ENCODE measurements at places on chromosomes 12 and 14. TPM values are rescaled to one million over a fixed set of nuclear protein-coding genes. Genes with fewer than 3 reads are reported as not detected.

KERA gene
- 81.0 TPM for total RNA-seq

VWF gene
- total RNA-seq = 101 TPM

ETNK1 gene
- total RNA-seq = 47.9 TPM

ISCU gene
- total RNA-seq = 111 TPM

CRACR2A gene
- total RNA-seq = 5.1 TPM

USP44 gene
- total RNA-seq = 0.31 TPM

CPNE6 gene
- total RNA-seq = not detected

NELL2 gene
- total RNA-seq = 24.0 TPM

FSCB gene
- 0.10 TPM for total RNA-seq

VAMP1 gene
- 2.5 TPM for total RNA-seq

TCP11L2 gene
- total RNA-seq = 89.7 TPM

APOF gene
- total RNA-seq = not detected

SPX gene
- total RNA-seq = 19.8 TPM

CLEC9A gene
- 0.82 TPM for total RNA-seq

ADIPOR2 gene
- 26.5 TPM for total RNA-seq

PTPRO gene
- total RNA-seq = 1.2 TPM

ADAMTS20 gene
- total RNA-seq = 0.21 TPM

MYO1H gene
- total RNA-seq = 0.51 TPM

NRL gene
- total RNA-seq = 2.4 TPM

CFL2 gene
- total RNA-seq = 478 TPM

DTX1 gene
- 10.9 TPM for total RNA-seq

KITLG gene
- total RNA-seq = 41.1 TPM

ANKRD33 gene
- total RNA-seq = not detected

CISTR gene
- not detected for total RNA-seq

TRHDE gene
- 1.8 TPM for total RNA-seq

KRT73 gene
- total RNA-seq = not detected

LUM gene
- total RNA-seq = 449 TPM

LBHD2 gene
- not detected for total RNA-seq

VSIG10 gene
- 17.3 TPM for total RNA-seq

FAIM2 gene
- total RNA-seq = 7.8 TPM

SIX6 gene
- not detected for total RNA-seq

SYT1 gene
- 1.6 TPM for total RNA-seq

HDAC7 gene
- total RNA-seq = 35.4 TPM

KCNJ8 gene
- total RNA-seq = 50.1 TPM

ACVRL1 gene
- total RNA-seq = 82.7 TPM

OR6C4 gene
- not detected for total RNA-seq

All from tongue (tissue), 3 donors.